ENCODE measurements at places on chromosomes 4 and X.

- no peak for DNase-seq
Observed at GRCh38 chrX:1167466-1167865, 45.0 kb downstream of the CRLF2 start.

DNA sequence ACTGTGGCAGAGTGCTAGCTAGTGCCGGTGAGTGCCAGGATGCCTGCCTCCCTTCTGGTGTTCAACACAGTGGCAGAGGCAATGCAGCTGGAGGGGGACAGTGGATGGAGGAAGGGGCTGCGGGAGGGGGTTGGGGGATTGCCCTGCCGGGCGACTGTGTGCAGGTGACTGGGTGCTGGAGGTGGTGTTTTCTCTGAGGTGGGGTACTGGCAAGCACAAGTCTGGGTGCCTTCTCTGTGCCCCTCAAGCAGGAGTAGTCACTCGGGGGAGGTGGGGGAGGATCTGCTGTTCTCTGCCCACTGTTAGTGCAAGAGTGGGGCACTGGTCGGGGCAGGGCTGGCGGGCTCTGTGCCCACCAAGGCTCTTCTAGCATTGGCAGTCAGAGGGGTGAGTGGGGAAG is 10.3 kb upstream of the P2RY10 start:
- DNase-seq: no peak

DNA sequence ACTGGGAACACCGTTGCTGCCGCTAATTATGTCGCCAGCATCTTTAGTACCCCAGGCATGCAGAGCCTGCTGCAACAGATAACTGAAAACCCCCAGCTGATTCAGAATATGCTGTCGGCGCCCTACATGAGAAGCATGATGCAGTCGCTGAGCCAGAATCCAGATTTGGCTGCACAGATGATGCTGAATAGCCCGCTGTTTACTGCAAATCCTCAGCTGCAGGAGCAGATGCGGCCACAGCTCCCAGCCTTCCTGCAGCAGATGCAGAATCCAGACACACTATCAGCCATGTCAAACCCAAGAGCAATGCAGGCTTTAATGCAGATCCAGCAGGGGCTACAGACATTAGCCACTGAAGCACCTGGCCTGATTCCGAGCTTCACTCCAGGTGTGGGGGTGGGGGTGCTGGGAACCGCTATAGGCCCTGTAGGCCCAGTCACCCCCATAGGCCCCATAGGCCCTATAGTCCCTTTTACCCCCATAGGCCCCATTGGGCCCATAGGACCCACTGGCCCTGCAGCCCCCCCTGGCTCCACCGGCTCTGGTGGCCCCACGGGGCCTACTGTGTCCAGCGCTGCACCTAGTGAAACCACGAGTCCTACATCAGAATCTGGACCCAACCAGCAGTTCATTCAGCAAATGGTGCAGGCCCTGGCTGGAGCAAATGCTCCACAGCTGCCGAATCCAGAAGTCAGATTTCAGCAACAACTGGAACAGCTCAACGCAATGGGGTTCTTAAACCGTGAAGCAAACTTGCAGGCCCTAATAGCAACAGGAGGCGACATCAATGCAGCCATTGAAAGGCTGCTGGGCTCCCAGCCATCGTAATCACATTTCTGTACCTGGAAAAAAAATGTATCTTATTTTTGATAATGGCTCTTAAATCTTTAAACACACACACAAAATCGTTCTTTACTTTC is 1.8 kb downstream of the UBQLN2 start:
- peak; percentile 16 for DNase-seq

DNA sequence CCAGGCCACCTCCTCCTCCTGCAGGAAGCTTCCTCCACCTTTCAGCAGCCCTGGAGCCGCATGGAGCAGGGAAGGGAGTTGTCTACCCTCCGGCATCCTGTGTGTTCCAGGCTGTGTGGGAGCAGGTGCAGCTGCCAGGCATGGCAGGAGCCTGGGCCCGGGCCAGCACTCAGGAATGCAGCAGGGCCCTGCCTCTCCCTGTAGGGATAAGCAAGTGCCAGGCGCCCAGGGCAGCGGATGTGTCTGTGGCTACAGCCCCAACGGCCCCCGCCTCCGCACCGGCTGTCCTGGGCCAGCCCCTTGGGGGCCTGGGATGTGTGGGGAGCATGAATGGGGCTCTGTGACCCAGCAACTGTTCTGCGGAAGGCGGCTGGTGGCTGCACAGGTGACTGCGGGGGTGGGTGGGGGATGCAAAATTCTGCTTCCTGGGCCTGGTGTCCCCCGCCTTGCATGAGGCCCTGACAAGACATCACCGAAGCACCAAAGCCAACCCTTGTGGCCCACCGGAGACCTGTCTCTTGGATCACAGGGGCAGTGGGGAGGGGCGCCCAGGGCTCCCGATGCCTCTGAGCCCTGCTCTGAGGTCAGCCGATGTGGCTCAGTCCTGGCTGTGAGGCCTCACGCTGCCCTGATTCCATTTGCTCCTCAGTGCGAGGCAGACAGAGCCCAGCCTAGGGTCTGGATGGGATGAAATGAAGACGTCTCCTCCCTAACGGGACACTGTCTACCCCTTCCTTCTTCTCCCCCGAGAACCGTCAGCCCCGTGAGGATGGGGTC is 1.4 kb upstream of the DOK7 start:
- DNase-seq: no peak

- DNase-seq: peak; percentile 6
Observed at GRCh38 chr4:145589916-145590702, 29.1 kb upstream of the MMAA start.

- DNase-seq: no peak
Observed at GRCh38 chrX:18351784-18352183, 2.7 kb downstream of the SCML2 start.

DNA sequence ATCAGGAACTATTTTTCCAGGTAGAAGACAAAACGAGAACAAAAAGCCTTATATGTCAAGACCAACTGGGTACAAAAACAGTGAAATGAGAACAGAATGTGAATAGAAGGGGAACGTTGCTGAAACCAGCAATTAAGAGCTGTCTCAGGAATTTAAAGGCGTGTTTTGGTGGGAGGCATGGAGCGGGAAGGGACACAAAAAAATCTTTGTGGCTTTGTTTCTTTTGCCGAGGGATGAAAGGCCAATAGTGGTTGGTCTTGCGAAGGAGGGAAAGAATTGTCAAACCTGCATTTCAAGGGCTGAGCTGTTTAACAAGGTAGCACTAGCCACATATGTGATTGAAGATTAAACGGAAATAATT is 103.8 kb downstream of the USP46 start:
- no peak for DNase-seq

GRCh38 chr4:83378419-83378818 is 43.8 kb upstream of the HPSE start:
- DNase-seq: peak; percentile 19

DNA sequence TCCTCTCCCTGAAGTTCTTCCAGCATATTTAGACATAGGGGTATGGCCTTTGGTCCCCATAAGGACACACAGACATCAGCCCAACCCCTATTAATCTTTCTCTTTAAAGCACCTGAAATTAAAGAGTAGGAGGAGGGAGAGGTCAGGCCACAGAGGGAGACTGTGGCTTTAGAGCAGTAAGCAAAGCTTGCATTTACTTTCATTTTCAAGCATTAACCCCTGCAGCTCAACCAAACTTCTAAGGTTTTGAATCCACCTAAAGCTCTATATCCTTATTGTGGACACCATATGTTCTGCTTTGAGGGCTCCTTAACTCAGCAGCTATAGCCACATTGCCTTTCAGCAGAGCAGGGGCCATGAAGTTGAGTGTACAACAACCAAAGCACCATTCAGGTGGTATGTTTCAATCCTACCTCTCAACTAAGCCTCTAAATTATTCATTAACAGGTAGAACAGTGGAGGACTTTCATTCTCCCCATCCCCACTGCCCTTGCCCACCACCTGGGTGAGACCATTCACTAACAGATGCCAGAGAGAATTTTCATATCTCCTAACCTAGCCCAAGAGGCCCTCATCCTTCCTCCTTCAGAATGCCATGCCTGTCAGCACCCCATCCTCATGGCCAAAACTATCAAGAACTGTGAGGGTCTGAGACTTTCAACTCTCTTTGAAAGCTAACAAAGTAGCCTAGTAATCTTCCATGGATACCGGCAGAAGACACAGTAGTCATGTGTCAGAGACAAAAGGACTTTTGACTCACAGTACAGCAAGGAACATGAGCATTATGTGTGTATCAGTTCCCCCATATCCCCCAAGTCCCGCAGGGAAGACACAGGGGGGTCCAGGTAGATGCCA is 20.8 kb downstream of the LIN54 start:
- no peak for DNase-seq

GRCh38 chrX:9329056-9329455 is 135.8 kb upstream of the TBL1X start:
- DNase-seq: no peak

DNA sequence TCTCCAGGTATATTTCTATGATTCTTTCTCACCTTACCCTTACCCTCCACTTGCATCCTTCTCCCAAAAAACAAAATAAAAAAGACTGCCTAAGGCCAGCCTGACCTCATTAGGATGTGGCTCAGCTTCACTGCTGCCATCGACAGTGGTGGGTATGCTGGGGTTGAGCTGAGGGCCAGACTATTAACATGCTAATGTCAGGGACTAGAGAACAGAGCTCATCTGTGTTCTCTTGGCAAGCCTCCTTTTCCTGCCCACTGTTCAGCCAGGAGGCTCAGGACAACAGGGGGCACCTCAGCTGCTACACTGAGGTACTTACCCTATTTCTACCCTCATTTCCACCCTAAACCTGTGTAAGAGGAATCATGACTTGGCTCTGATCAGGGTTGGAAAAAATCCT is 59.3 kb downstream of the MSN start:
- DNase-seq: no peak

DNA sequence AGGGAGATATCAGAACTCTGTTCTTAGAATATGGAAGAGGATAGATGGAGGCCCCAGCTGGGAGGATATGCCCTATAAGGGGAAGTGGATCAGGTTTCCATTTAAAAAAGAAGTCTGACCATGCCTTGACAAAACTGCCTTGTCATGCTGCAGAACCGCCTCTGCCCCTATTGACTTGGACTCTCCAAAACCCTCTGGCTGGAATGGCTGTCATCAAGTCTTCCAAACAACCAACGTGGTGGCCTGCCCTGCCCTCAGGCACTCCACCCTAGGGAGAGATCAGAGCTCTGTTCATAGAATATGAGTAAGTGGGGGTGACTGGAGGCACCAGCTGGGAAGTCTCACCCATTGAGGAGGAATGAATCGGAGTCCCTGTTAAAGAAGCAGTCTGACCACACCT is 114.9 kb downstream of the VSIG4 start:
- no peak for DNase-seq

GRCh38 chrX:110163488-110163887 is 154.4 kb downstream of the AMMECR1 start:
- DNase-seq: no peak

GRCh38 chrX:19129694-19130093 is 7.4 kb upstream of the ADGRG2 start:
- DNase-seq: no peak

DNA sequence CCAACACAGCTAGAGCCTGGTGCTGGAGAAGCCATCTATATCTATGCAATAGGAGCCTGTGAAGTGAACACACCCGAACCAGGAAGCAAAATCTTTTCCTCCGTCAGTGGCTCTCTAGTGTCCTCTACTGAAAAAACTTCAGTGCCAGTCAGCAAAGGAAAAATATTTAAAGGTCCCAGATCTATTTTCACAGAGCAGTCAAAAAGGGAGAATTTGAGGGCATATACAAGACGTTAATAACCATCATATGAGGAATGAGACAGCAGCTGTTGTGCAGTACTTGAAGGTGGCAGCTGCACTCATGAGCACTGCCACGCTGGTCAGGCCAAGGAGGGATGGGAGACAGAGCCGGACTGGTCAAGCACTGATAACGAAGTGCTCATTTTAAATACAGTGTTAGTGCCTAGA is 14.4 kb downstream of the MCUB start:
- peak; percentile 22 for DNase-seq

DNA sequence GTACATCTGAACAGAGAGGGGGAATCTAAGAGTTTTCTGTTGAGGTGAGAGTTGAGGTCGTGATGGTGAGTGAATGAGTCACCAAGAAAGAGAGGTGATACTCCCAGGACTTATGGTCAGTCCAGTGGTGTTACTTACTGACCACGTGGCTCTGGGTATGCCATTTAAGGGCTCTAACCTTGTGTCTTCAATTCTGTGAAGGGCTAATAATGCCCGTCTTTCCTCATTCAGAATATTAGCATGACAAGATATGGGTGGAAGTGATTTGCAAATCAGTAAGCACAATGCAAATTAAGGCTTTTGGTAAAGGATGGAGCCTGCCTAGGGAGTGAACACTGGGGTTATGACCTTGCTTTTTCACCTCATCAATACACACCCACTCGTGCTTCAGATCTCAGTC is 75.2 kb downstream of the COQ2 start:
- DNase-seq: no peak

GRCh38 chrX:119729408-119730201 is 28.8 kb upstream of the SOWAHD start:
- DNase-seq: peak; percentile 71

DNA sequence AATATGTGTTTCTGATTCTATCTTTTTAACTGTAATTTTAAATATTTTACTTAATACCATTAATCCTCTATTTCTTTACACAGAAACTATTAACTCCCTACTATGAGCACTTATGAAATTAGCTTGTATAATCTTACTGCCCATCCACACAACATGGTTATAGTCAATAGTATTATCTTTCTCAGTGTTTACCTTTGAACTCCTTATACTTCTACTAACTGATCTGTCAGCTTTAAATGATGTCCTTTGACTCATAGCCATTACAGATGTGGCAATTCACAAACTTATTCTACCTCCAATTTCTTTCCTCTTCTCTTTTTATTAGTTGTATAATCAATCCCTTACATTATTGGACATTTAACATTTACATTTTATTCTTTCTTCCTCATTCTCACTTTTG is 5.5 kb downstream of the SEC31A start:
- no peak for DNase-seq

- DNase-seq: peak; percentile 63
Observed at GRCh38 chrX:102765809-102766208, 45.3 kb downstream of the GPRASP3 start.

GRCh38 chr4:68490826-68491457 is 43.7 kb downstream of the TMPRSS11E start:
- DNase-seq: no peak

DNA sequence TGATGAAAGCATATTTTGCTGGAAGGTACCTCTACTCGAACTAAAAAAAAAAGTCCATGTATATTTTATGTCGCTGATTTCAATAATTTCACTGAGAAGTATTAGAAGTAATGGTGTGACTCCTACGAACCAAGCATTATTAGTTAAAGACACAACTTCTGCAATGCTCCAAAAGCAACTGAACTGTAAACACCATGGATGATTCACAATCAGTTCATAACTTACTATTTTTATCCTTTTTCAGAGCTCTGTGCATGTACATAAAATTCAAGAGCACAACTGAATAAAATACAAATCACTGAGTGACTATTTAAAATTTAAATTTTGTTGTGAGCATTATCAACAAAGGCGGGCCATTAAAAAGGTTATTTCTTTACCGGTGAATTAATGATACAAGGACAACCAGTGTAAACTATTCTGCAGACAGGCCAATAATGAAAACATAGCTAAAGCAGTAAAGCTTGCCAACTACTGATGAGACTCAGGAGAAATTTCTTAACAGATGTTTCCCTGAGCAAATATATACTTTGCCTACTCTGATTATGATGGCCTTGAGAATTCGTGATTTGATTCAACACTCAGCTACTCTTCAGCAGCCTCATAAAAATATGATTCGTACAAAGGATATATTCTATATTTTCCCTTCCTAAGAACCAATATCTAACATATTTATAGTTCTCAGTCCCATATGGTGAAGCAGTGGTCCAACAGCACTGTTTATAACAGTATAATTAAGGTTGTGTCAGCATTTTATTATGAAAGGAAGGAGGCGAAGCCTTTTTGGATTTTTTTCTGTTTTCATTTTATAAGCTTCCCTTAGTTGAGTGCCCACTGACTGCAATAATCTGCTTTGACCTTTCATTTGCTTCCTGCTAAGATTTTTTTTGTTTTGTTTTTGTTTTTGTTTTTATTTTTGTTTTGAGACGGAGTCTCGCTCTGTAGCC is 62.8 kb upstream of the NEIL3 start:
- DNase-seq: peak; percentile 40

All from ELR (cell line).